ENCODE measurements at places on chromosomes 2 and 18.
A peak's percentile ranks its signal among the peaks of the same experiment; 100 is the strongest.

GRCh38 chr2:567865-568638 lies 109.2 kb downstream of the TMEM18 start:
- peak; percentile 90 for ATAC-seq

DNA sequence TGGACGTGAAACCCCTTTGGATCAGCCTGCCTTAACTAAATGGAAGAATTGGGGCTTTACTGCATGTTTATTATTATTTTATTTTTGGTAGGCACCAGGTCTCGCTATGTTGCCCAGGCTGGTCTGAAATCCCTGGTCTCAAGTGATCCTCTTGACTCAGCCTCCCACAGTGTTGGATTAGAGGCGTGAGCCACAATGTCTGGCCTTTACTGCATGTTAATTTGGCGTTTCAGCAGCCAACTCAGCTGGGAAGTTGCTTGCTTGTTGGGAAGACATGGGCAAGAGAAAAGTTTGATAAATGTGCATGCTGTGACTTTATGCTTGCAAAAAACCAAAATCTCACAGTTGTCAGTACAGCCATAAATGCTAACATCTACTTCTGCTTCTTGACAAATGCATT lies 105.1 kb downstream of the FMNL2 start:
- ATAC-seq = no peak

GRCh38 chr18:58671632-58672564 lies 633 bp downstream of the MALT1 start:
- peak; percentile 58 for ATAC-seq

- no peak for ATAC-seq
Measured at GRCh38 chr18:72086421-72086820, 457.7 kb downstream of the CBLN2 start.

- ATAC-seq = no peak
Measured at GRCh38 chr2:28377984-28378678, 14.5 kb upstream of the FOSL2 start.

GRCh38 chr18:30999186-30999585 lies 43.4 kb downstream of the DSC3 start:
- ATAC-seq = no peak

DNA sequence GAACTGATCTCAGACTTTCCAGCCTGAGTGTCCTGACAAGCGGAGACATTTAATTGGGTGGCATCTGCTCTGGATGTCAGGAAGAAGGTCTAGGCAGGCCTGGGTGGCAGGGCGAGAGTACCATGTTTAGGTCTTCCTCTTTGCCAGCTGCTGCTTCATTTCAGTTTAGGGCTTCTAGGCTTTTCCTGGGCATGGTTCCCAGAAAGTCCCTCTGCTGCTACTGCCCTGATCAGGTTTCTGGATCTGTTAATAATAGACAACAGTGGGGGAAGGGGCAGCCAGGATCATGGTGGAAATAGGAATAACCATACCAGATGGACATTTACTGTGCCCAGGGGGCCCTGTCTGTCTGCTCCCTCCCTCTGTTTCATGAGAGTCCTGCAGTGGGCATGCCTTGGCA lies 2.3 kb upstream of the PLCD4 start:
- no peak for ATAC-seq

DNA sequence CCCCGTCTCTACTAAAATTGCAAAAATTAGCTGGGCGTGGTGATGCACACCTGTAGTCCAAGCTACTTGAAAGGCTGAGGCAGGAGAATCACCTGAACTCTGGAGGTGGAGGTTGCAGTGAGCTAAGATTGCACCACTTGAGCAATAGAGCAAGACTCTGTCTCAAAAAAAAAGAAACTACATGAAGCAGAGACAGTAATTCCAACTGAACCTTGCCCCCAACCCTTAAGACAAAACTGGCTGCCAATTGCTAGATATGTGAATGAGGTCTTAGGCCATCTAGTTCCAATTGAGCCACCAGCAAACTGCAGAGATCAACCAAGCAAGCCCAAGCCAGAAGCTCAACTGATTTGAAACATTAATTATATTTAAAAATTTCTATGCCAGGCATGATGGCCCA lies 25.9 kb downstream of the HAUS1 start:
- ATAC-seq = no peak

DNA sequence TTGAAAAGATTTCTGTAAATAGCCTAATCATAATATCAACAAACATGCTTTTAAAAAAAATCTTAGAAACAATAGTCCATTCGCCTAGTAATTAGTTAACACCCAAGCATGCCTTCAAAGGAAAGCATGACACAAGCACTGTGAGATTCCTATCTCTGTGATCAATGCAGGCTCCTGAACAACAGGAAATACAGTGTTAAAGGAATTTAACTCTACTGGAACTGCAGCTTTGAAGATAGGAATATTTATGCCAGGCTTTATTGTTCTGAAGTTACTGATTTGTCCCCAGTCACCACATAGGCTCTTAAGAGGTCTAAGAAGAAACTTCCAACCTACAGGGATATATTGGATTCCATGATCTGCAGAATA lies 15.4 kb upstream of the FAM124B start:
- no peak for ATAC-seq

- no peak for ATAC-seq
Measured at GRCh38 chr18:8667846-8668245, 37.5 kb upstream of the MTCL1 start.

DNA sequence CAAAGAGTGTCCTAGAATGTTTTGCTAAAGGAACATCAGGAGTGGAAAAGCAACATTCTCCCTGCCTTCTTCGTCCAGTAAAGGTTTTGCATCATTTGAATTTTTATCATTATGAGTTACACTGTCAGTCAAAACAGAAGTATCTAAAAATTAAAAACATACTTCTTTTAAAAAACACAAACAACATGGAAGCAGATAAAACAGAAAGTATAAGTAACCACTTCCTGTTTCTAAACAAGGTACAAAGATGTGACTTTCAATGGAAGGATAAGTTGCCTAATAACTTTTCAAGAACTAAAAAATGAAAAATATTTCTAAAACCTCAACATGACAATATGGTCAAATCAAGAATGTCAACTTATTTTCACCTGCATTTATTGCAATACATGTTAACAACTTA lies 158.2 kb downstream of the STK39 start:
- ATAC-seq = no peak

GRCh38 chr18:4842287-4842686 lies 354.8 kb downstream of the AKAIN1 start:
- ATAC-seq = no peak

Data from gastroesophageal sphincter (tissue), 4 donors.